ENCODE measurements at places on chromosomes 7 and 10.

GRCh38 chr10:78053211-78053868 is 19.7 kb downstream of the RPS24 start:
- DNase-seq, result no peak

- no peak for DNase-seq
Observed at GRCh38 chr10:99629625-99629978, 9.4 kb upstream of the SLC25A28 start.

- DNase-seq, result no peak
Observed at GRCh38 chr10:86347856-86348255, 18.7 kb downstream of the GRID1 start.

GRCh38 chr7:25326501-25327156 is 98.3 kb upstream of the NPVF start:
- no peak for DNase-seq

GRCh38 chr7:94656925-94657731 is 1.2 kb upstream of the SGCE start:
- DNase-seq, result peak; percentile 29

GRCh38 chr10:129955601-129956285 is 8.3 kb downstream of the EBF3 start:
- no peak for DNase-seq

DNA sequence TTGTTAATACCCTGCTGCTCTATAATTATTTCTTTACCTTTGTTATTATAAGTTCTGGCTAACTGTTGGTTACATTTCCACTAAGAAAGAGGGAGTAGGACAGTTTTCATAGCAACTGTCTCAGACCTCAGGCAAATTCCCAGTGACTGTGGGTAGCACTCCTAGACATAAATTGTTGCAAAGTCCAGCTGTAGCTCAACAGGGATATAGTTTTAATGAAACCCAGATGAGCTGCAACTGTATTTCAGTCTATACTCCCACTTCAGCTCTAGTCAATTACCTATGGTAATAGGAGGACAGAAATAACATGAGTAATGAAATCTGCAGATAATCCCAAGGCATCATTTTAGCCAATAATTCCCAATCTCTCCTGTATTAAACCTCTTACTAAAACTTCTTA is 103.0 kb upstream of the SEMA3A start:
- no peak for DNase-seq

- no peak for DNase-seq
Observed at GRCh38 chr10:96260014-96260413, 11.4 kb downstream of the BLNK start.

All from activated naive CD4-positive, alpha-beta T cell treated with anti-CD3 and anti-CD28 coated beads, Interleukin-2, amount 50 U/mL, for 16 hours (primary cell).